Stimulated activated CD4-positive, alpha-beta T cell treated with anti-CD3 and anti-CD28 coated beads, Interleukin-1b, Interleukin-23, amount 100 ng/mL, for 48 hours (primary cell): ENCODE measurements at places on chromosomes 12 and 14.
A peak's percentile ranks its signal among the peaks of the same experiment; 100 is the strongest.

DNA sequence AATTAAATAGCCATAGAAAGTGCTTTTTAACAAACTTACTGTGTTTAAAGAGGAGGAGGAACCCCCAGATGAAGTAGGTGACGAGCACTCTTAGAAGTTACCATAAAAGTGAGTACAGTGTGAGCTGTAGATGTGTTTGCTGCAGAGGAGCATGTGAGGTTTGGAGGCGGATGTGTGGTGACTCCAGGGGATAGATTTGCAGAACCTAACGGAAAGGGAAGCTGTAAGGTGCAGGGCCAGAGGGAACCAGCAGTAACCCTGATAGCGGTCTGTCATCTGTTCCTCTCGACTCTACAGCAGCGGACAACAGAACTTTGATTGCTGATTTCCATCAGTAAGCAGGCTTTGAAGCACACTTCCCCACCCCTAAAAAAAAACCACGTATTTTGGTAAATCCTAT is 5.2 kb downstream of the CALM1 start:
- no peak for DNase-seq

DNA sequence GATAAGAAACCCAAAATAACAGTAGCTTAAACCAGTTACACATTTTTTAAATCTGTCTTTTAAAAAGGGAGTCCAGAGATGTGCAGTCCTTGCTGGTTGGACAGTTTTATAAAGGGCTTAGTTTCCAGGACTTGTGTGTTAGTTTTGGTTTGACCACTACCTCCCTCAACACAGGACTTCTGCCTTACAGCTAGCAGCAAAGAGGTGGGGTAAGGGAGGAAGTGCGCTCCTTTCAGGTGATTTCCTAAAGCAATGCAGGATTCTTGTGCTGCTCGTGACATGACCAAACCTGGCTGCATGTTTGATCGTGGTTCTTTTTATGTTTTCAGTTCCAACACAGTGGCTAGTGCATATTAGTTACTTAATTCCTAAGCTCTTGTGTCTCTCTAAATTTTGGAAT is 266.2 kb downstream of the TMTC2 start:
- no peak for DNase-seq

DNA sequence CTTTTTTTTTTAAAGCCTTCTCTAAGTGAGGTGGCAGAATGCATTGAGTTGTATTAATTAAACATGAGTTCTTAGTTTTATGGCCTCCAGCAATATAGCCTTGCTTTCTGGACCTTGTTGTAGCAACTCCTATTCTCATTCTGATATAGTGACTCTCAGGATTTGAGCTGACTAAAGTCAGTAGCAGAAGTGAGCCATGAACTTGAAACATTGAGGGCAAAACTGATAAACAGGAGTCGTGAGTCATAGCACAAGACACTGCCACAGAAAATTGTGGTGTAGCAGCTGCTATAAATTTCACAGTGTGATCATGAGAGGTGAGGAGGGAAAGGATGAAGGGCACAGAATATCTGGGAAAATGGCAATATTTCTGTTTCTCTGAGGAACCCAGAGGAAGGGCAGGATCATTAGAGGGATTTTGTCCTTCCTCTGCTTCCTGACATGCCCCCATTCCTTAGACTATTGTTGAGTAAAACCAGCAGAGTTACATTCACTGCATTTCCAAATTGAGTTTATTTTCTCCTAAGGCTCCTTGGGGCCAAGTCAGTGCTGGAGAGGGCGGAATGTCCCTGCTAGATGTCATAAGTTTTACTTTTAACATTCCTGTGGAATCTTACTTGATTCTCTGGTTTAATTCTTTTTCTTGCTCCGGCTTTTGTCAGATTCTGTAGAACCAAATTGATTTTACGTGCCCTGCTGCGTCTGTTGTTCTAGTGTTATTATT is 7.5 kb downstream of the KLRG1 start:
- DNase-seq: peak; percentile 37

GRCh38 chr12:123752046-123752445 is 10.1 kb upstream of the DNAH10 start:
- no peak for DNase-seq

- DNase-seq: no peak
Measured at GRCh38 chr14:62087191-62087590, 325.0 kb downstream of the SNAPC1 start.

DNA sequence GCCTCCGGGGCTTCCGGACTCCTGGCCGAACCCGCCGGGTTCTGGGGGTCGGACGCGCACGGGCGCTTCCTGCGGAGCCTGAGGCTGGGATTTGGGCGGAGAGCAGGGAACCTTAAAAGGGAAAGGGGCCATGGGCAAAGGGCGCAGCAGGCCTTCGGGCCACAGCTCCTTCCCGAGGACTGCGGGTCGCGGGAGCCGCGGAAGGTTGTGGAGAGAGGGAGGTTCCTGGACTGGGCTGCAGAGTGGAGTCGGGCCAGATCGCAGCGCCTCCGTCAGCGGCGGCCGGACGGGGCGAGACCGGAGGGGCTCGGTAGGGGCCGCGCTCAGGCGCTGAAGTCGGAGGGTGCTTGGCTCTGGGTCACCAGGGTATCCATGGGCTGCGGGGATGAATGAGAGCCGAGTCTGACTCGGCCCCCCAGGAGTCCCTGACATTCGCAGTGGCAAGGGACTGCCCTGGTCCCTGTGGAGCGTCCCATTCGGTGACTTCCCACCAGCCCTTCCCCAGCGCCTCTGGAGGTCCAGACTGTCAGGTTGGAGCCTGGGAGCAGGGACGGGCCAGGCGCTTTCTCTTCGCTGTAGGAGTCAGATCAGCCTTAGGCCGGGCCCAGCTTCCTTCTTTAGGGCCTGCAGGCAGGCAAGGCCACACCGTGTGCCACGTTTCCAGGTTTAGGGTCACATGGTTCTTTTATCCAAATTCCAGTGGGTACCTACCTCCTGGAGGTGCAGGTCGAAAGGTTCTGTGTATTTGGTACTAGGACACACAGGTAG is 938 bp upstream of the SLC25A29 start:
- no peak for DNase-seq

- peak; percentile 78 for DNase-seq
Measured at GRCh38 chr14:50875359-50876070, 3.7 kb downstream of the ABHD12B start.

GRCh38 chr12:28242496-28243309 is 52.4 kb downstream of the CCDC91 start:
- DNase-seq: no peak

GRCh38 chr12:25655702-25656101 is 102.6 kb upstream of the LMNTD1 start:
- no peak for DNase-seq

DNA sequence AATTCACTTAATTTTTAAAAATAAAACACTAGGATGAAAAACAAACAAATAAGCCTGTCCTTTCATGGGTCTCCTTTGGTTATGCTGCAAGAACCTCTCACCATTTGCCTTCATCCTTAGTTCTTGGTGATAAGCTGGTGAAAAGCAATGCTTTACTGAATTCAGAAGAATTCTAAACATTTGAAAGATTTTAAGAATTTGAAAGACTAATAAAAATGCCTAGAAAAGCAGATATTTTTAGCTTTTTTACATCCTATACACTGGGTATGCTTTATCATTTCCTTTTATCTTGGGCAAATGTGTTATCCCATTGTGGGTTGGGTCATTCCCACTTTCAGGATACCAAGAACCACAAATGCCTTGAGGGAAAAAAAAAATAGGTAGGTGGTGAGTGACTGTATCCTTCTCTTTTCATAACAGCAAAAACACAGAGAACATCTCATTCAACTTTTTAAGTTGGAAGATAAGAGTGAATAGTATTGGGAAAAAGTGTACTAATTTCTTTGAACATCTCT is 197.1 kb upstream of the ABCD2 start:
- no peak for DNase-seq

DNA sequence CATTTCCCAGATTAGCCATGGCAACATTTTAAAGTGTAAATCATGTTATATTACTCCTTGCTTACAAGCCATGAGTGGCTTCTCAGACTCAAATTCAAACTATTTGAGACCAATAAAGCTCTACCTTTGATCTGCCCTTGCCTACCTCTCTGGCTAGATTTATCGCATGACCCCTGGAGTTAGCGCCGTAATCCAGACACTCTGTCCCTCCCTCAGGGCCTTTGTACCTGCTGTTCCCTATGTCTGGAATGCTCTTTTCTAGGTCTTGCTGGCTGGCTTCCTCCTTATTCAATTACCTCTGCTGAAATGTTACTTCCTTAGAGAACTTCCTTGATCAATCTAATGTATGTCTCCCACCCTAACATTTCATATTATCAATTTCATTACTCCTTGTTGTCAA is 16.3 kb downstream of the SIX4 start:
- no peak for DNase-seq

GRCh38 chr12:109449845-109450532 is 27.1 kb downstream of the KCTD10 start:
- no peak for DNase-seq

DNA sequence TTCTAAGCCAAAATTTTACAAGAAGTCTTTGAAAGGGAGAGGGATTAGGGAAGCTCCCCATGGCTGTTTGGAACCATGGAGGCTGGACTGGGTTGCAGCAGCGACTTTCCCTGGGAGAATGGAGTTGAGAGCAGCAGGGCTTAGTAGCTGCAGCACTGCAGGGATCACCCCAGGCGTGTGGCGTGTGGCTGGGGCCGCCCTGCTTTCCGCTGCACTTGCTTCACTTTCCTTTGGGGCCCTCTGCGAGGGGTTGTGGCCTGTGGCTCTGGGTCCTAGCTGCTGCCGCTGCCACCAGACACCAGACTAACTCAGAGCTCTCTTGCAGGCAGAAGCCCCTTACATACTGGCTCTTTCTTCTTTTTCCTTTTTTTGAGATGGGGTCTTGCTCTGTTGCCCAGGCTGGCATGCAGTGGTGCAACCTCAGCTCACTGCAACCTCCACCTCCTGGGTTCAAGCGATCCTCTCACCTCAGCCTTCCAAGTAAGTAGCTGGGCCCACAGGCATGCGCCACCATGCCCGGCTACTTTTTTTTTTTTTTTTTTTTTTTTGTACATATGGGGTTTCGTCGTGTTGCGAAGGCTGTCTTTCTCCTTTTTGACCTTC is 25.4 kb downstream of the CCDC62 start:
- DNase-seq: no peak

GRCh38 chr12:121723200-121723599 is 10.6 kb downstream of the TMEM120B start:
- no peak for DNase-seq

GRCh38 chr12:34108967-34109366 is 86.7 kb downstream of the ALG10 start:
- DNase-seq: no peak

GRCh38 chr12:40055228-40055579 is 50.7 kb downstream of the SLC2A13 start:
- no peak for DNase-seq

DNA sequence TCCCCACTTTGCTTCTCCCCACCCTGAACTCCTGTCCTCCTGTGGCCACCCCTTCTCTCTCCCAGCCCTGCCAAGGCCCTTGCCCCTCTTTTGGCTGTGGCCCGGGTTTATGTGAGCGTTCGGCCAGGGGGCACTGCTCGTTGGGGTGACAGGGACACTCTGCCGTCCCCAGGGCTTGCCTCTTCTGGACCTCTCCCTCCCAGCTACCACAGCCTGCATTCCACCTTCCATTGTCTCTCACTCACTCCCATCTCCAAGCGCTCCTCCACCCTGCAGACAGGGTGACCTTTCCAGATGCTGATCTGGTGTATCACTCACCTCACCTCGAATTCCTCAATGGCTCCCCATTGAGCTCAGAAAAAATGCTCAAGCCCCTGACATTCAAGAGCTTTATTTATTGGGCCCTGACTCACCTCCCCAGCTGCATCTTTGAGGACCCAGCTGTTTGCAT is 1.4 kb downstream of the SERPINA9 start:
- DNase-seq: no peak

GRCh38 chr14:33362934-33363333 is 424.3 kb downstream of the NPAS3 start:
- DNase-seq: no peak

GRCh38 chr14:20609215-20610001 is 18.2 kb upstream of the RNASE12 start:
- peak; percentile 60 for DNase-seq

DNA sequence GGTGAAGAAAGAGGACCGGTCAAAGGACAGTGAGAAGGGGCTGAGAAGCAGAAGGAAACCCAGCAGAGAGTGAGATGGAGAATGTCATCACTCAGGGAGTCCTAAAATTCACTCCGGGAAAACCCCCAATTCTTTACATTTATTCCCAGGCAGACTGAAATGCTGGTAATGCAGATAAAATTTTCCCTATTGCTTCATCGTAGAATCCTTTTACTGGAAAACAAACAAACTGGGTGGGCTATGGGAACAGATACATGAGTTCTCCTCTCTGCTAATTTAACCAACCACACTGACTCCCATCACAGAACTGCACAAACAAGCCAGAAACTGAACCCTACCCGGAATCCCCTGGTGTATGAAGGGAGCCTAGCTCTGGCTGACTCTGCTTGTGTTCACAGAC is 20.9 kb downstream of the HEBP1 start:
- DNase-seq: no peak

- no peak for DNase-seq
Measured at GRCh38 chr12:79776111-79776510, 85.3 kb upstream of the PAWR start.

- no peak for DNase-seq
Measured at GRCh38 chr12:97944576-97944975, 482.0 kb downstream of the RMST start.

DNA sequence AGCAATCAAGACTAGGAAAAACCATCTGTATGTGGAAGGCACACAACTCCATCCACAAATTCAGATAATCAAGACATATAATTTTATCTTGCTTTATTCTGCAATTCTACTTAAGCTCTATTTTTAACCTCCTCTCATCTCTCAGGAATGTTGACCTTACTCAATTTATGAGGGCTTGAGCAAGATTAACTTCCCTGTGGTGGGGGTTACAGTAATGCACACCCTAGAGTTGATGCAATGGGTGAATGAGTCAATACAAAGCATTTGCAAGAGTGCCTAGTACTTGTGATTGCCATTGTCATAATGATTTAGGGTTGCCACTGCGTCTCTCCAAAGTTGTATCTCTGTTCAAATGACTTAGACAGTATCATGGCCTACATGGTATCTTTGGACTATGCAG is 1598.4 kb upstream of the TMEM132C start:
- DNase-seq: no peak

DNA sequence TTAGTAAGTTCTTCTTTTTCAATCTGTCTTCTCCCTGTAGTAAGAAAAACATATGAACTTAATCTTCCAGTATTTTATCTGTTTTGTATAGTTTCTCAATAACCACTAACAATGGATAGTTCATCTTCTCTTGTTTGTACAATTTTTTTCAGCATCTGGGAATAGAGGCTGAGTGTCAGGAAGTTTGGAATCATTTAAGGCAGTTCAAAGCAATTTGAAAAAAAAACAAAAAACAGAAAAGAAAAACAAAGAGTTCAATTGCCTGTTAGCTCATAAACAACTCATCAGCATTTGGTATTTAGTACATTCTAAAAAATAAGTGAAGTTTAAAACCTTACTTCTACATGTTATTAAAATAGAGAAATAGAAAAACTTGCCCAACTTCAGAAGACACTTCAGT is 116.8 kb downstream of the PLCZ1 start:
- no peak for DNase-seq

- DNase-seq: no peak
Measured at GRCh38 chr12:49953961-49954846, 3.7 kb downstream of the AQP2 start.

- DNase-seq: no peak
Measured at GRCh38 chr14:74959596-74960180, 4.3 kb upstream of the PGF start.

- no peak for DNase-seq
Measured at GRCh38 chr12:98425859-98426258, 89.5 kb upstream of the TMPO start.

- no peak for DNase-seq
Measured at GRCh38 chr12:22974865-22975264, 349.9 kb downstream of the ETNK1 start.

GRCh38 chr12:130879212-130879686 is 7.4 kb downstream of the RAN start:
- no peak for DNase-seq
